ENCODE measurements at places on chromosomes 4 and X.
A peak's percentile ranks its signal among the peaks of the same experiment; 100 is the strongest.

- H3K27ac ChIP-seq: no peak overlapping the region
- H3K36me3 ChIP-seq: no peaks in the 10 kb centered on the region
- DNase-seq: no peak
- no peak overlapping the region for H3K4me3 ChIP-seq
Observed at GRCh38 chr4:128359422-128359821, 71.8 kb upstream of the PGRMC2 start.

DNA sequence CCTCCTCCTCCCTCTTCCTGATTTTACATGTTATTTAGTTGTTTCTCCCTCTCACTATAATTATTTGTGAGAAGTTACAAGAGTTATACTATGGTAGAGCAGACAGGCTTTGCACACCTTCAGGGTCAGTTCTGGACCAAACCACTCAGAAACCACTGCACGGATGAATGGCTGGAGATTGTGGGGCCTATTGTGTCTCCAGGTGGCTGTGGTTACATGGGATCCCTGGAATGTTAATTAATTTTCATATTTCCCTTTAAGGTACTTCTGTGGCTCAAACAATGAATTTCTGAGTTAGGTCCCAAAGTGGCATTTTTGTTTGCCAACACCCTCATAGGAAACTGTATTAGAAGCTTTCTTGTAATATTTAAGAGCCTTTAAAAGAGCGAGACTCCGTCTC lies 151.9 kb downstream of the BMPR1B start:
- H3K27ac ChIP-seq: no peak overlapping the region
- peak; percentile 40 for DNase-seq
- no peak overlapping the region for H3K4me3 ChIP-seq
- H3K36me3 ChIP-seq: no peaks in the 10 kb centered on the region
- H3K4me1 ChIP-seq: no peaks in the 10 kb centered on the region

DNA sequence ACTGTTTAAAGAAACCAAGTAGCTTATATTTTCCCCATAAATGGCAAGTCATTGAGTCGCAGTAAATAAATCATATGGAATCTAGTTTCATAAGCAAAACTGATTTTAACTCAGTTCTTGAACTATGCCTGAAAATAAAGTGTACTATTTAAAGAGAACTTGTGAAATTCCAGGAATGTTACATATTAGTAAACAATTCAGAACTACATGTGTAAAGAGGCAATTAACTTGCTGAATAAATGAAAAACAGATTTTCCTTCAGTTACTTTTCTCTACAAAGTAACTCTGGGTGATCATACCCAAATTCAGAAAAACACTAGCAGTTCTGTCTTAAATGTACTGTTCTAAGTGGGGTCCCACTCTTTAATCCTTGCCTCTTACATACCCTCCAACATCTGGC lies 236.1 kb upstream of the EDNRA start:
- no peaks in the 10 kb centered on the region for H3K4me1 ChIP-seq
- no peaks in the 10 kb centered on the region for H3K36me3 ChIP-seq
- DNase-seq: no peak
- H3K4me3 ChIP-seq: no peak overlapping the region
- no peaks in the 10 kb centered on the region for H3K27me3 ChIP-seq

DNA sequence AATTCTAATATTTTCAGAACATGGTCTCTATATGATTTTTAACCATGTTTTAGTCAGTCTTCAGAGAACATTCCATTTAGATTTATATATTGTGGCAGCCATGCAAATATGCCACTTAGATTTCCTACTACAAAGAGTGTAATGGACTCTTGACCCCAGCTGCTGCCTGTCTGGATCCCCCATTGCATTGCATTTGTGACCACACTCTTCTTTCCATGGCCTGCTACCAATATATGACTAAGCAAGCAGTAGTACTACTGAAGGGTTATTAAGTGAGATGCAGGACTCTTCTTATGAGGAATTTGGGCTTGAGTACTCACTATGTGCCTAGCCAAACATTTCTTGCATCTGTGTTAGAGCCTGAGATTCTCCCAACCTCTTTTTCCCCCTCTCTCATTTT lies 306.8 kb downstream of the PDHA2 start:
- H3K27me3 ChIP-seq: no peaks in the 10 kb centered on the region
- no peak overlapping the region for H3K27ac ChIP-seq
- H3K4me1 ChIP-seq: no peaks in the 10 kb centered on the region
- H3K4me3 ChIP-seq: no peak overlapping the region

- H3K36me3 ChIP-seq: no peaks in the 10 kb centered on the region
- peaks cover 4% of the 10 kb centered on the region for H3K4me1 ChIP-seq
- H3K27ac ChIP-seq: no peak overlapping the region
- peak; percentile 36 for DNase-seq
- H3K4me3 ChIP-seq: no peak overlapping the region
- H3K27me3 ChIP-seq: no peaks in the 10 kb centered on the region
Observed at GRCh38 chrX:48590203-48591103, 6.8 kb upstream of the WDR13 start.

DNA sequence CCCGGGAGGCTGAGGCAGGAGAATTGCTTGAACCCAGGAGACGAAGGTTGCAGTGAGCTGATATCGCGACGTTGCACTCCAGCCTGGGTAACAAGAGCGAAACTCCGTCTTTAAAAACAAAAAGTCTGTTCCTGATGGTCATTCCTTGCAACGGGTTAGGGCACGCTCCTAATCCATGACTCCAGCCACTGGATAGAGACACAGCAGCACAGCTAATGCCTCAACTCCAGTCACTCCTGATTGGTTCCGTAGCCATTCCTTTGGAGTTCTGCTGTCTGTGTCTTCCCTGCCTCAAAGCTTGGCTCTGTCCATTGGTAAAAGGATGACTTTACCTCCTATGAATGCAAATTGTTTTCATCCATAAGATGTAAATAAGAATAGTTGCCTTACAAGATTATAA lies 44.3 kb upstream of the FAM9A start:
- H3K27me3 ChIP-seq: no peaks in the 10 kb centered on the region
- no peak for DNase-seq
- peaks cover 19% of the 10 kb centered on the region for H3K4me1 ChIP-seq
- no peak overlapping the region for H3K4me3 ChIP-seq

DNA sequence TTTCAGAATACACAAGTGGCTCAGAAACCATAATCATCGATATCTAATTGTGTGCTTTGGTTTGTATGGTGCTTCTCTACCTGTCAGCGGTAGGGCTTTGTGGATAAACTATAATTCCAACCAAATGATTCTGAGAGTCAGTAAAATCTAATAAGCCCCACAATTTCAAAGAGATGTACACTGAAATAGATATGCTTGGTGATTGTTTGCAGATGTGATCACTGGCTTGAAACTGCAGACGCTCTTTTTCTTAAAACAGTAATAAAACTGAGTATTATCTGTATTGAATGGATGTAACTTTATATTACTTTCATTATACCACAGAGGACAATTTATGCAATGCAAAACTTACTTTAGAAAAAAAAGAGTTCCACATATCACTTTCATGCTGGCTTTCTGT lies 198.8 kb upstream of the ANXA10 start:
- no peak for DNase-seq
- H3K4me3 ChIP-seq: no peak overlapping the region

- no peak overlapping the region for H3K4me3 ChIP-seq
- no peaks in the 10 kb centered on the region for H3K27me3 ChIP-seq
- no peak for DNase-seq
- H3K27ac ChIP-seq: no peak overlapping the region
Observed at GRCh38 chrX:8043121-8043520, 115.9 kb upstream of the PNPLA4 start.

DNA sequence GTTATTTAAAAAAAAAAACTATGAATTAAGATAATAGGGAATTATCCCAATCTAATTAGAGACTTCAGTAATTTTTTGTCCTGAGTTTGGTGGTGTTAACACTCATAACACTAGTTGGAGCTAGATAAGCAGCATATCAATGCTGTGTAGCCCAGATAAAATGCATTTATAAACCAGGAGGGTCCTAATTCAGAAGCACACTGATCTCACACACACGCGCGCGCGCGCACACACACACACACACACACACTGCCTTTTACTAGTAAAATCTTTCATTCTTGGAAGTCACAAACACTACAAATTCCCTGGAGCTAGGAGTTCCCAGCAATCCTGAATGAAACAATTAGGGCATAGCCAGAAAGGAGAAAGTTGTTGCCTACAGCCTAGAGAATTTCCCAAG lies 3.2 kb downstream of the UNC5C start:
- H3K36me3 ChIP-seq: no peaks in the 10 kb centered on the region
- no peak for DNase-seq
- peaks cover 3% of the 10 kb centered on the region for H3K27me3 ChIP-seq
- H3K4me1 ChIP-seq: peaks cover 5% of the 10 kb centered on the region
- no peak overlapping the region for H3K27ac ChIP-seq
- no peak overlapping the region for H3K4me3 ChIP-seq

DNA sequence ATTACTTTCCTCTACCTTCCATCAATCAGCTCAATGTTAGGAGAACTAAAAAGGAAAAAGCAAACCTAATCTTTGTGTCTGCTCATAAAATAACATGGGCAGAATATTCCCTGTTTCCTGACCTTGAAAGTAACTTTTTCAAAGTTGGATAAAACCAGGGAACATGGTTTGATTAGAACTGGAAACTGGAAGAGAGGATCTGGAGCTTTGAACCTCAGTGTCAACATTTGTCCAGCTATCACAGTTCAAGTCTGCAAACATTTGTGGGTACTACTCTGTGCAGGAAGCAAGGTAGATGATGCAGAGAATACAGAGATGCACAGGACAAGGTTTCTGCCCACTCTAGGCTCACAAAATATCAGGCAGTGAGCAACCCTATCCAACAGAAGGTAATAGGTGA lies 86.4 kb upstream of the TAB3 start:
- H3K4me3 ChIP-seq: no peak overlapping the region
- no peaks in the 10 kb centered on the region for H3K36me3 ChIP-seq
- DNase-seq: no peak
- no peak overlapping the region for H3K27ac ChIP-seq

DNA sequence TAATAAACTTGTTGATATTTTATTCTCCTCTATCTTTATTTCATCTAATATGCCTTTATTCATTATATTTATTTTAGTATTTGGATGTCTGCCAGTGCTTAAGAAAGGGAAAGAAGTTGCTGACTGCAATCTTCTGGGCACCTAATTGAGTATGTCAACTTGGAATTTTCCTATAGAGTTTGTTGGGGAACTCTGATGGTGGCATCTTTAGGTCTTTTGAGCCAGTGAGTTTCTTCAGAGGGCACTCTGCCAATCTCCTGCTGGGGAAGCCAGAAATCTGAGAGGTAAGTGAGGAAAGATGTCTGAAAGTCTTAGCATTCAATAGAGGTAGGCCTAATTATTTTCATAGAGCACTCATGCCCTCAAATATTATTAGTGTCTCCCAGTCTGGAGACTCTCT lies 475.0 kb downstream of the GABRG1 start:
- no peaks in the 10 kb centered on the region for H3K27me3 ChIP-seq
- H3K36me3 ChIP-seq: no peaks in the 10 kb centered on the region
- H3K27ac ChIP-seq: no peak overlapping the region
- no peak overlapping the region for H3K4me3 ChIP-seq
- no peak for DNase-seq
- no peaks in the 10 kb centered on the region for H3K4me1 ChIP-seq

GRCh38 chr4:37651781-37652377 lies 34.3 kb downstream of the RELL1 start:
- no peak for DNase-seq
- no peak overlapping the region for H3K27ac ChIP-seq
- H3K36me3 ChIP-seq: peaks cover 5% of the 10 kb centered on the region

DNA sequence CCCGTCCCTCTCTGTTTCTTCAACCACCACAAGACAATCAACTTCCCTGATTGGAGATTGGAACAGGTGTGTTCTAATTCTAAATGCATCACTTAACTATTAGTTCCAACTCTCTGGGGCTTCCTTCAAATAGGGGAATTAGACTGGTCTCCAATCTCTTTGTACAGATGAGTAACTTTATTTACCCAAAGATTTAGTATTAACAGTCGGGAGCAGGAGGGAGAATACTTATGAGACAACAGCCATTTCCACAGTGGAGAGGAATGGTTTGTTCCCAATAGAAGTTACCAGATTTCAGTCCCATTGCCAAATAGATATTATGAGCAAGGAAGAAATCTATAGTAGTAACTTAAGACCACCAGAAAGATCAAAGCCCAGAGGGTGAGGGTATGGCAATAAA lies 46.2 kb downstream of the CASK start:
- no peaks in the 10 kb centered on the region for H3K36me3 ChIP-seq
- no peak overlapping the region for H3K4me3 ChIP-seq
- no peaks in the 10 kb centered on the region for H3K27me3 ChIP-seq
- DNase-seq: no peak
- H3K27ac ChIP-seq: no peak overlapping the region

GRCh38 chrX:13898083-13898482 lies 81.2 kb upstream of the GPM6B start:
- H3K36me3 ChIP-seq: no peaks in the 10 kb centered on the region
- no peak for DNase-seq

DNA sequence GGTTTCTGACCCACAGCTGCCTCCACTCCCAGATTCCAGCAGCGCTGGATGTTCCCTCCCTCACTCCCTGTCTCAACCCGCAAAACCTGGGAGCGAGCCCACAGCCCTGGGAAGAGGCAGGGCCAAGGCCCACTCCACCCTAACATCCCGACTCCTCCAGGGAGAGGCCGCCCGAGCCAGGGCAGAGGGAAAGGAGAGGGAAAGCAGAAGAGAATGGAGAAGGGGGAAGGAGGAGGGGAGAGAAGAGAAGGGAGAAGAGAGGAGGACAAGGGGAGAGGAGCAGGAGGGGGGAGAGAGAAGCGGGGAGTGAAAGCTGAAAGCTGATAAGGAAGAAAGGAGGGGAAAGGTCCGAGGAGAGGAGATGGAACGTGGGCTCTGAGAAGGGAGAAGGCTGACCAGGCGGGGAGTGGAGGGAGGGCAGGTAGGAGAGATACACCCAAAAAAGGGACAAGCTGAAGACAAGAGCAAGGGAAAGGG lies 120.2 kb upstream of the PJA1 start:
- no peak for DNase-seq
- H3K4me3 ChIP-seq: no peak overlapping the region
- no peaks in the 10 kb centered on the region for H3K4me1 ChIP-seq
- H3K27ac ChIP-seq: no peak overlapping the region

GRCh38 chrX:101677028-101677427 lies 17.4 kb upstream of the ARMCX2 start:
- no peak overlapping the region for H3K4me3 ChIP-seq
- H3K27me3 ChIP-seq: no peaks in the 10 kb centered on the region
- no peak overlapping the region for H3K27ac ChIP-seq
- H3K36me3 ChIP-seq: no peaks in the 10 kb centered on the region
- DNase-seq: no peak

DNA sequence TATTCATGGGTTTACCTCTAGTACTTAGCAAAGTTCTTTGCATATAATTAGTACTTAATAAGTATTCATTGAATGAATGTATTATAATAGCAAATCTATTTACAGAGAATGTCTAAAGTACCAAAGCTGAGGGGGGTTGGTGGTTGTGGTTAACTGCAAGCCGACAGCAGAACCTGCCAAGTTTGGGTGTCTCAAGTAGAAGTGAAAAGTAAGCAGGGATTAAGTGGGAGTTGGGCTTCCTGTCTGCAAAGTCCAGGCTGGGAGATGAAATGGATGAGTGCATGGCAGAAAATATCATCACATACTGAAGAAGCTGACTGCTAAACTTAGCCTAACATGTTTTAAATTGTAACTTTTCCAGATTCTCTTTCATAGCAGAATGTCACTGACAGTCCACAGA lies 169.6 kb downstream of the CAMK2D start:
- H3K4me1 ChIP-seq: peaks cover 5% of the 10 kb centered on the region
- H3K27ac ChIP-seq: no peak overlapping the region
- peak; percentile 86 for DNase-seq
- H3K27me3 ChIP-seq: no peaks in the 10 kb centered on the region
- H3K36me3 ChIP-seq: peaks cover 4% of the 10 kb centered on the region

Measured in astrocyte (in vitro differentiated cells and primary cell).